H4 (cell line): ENCODE measurements at places on chromosomes 7 and 10.
A peak's percentile ranks its signal among the peaks of the same experiment; 100 is the strongest.

GRCh38 chr10:105347487-105347886, 706.4 kb downstream of the SORCS3 start:
- no peak for DNase-seq

DNA sequence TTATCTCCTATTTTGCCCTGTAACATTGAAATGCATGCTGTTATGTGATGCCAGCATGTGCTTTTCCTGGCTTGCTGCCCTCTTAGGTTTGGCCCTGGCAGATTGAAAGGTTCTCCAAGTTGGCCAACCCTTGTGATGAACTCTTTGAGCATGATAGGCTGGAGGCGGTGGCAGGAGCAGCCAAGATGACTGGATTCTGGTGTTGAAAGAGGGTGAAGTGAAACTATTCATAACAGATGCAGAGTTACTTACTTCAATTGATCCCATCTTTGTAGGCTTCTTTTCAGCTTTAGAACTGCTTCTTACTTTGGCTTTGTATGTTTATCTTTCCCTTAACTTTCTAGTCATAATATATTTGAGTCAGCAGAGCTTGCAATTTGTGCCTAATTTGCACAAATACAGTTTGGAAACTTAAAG, 57.6 kb downstream of the BICC1 start:
- no peak for DNase-seq

DNA sequence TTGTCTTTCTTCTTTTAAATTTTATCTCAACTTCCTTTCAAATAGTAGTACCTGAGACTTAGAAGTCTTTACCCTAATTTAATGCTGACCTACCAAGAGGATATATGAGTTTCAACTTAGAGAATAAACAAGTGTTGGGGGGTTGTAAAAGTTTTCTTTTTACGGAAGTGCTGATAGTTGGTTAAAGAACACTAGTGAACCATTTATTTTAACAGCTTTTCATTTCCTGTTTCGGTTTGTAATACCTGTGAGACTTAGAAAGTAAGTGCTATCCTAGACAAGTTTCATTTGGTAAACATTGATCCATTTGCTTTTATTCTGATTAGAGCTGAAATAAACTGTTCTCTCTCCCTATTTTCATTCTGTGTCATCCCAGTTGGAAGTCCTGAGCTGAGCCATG, 683.1 kb upstream of the SORCS1 start:
- no peak for DNase-seq

GRCh38 chr10:44427037-44427436, 42.1 kb upstream of the CXCL12 start:
- DNase-seq, result peak; percentile 1

DNA sequence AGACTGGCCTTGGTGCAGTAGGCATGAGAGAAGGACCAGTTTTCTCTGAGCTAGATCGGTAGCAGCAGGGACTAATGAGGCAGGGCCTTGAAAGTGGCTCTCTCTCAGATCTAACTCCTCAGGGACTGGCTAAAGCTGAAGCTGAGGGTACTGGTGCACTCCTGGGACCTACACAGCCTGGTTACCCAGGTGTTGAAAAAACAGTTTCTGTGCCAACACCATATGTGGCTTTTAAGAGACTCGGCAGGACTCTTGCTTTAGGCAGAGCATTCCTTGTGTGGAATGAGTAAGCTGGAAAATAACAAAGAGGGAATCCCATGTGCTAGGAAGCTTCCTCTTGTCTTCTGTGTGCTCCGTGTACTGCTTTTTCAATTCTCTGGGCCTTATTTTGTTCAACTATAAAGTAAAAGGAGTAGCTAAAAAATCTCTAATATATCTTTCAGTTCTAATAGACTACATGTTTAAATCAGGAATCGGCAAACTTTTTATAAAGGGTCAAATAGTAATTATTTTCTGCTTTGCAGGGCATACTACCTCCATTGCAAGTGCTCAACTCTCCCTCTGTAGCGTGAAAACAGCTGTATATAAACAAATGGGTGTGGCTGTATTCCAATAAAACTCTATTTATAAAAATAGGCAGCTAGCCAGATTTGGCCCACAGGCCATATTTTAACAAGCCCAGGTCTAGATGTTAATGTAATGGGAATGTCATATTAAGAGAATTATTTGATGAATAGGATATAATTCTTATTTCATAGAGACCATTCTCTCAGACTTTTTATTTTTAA, 186.1 kb upstream of the KAT6B start:
- no peak for DNase-seq

GRCh38 chr10:33493497-33493896, 159.0 kb upstream of the NRP1 start:
- DNase-seq, result no peak

DNA sequence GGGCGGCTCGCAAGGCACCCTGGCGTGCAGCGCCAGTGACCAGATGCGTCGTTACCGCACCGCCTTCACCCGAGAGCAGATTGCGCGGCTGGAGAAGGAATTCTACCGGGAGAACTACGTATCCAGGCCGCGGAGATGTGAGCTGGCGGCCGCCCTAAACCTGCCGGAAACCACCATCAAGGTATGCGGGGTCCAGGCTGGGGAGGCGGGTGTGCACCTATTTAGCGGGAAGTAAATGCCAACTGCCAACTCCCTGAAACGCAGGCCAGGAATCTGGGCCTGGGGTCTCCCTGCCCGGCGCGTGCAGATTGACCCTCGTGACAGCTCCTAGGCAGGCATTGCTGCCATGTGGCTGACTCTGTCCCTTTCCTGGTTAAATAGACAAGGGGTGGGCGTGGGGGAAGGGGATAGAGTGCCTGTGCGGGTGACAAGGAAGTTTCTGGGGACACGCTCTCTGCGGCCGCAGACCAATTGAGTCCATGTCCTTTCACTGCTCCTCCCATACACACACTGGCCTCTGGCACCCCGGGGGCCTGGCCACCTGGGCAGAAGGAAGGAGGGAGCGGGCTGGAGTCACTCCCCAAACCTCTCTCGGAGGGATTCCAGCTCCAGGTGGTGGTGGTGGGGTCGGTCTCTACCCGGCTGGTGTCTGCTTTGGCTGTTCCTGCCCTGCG, 2.7 kb downstream of the EVX1 start:
- no peak for DNase-seq
